ENCODE measurements at places on chromosomes 7 and 10. TPM values are rescaled to one million over a fixed set of nuclear protein-coding genes. Genes with fewer than 3 reads are reported as not detected.
A peak's percentile ranks its signal among the peaks of the same experiment; 100 is the strongest.

DNA sequence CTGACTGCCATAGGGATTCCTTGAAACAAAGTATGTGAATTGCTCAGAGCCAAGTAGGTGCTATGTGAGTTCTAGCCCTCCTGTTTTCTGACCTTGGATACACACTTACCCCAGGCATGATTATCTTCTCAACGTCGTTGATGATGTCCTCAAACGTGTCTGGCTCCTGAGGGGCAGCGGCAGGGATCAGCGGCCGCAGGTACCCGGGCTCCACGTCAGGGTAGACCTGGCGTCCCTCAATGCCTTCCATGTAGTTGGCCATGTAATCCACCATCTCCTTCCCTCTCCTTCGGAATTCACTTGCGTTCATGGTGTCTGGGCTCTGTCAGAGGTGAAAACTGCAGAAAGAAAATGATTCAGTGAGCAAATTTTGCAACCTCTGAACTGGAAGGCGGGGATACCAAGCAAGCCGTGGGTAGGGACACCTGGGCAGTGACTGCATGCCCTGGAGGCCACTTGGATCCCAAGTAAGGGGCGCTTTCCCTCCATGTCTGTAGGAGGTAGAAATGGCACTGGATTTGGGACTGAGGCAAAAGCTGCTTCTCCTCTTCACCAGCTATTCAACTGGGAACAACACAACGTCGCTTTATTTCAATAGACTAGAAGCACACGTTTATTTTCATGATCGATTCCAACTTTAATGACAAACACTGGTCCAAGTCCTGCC is 21.3 kb downstream of the DDC start:
- no peak for DNase-seq

DNA sequence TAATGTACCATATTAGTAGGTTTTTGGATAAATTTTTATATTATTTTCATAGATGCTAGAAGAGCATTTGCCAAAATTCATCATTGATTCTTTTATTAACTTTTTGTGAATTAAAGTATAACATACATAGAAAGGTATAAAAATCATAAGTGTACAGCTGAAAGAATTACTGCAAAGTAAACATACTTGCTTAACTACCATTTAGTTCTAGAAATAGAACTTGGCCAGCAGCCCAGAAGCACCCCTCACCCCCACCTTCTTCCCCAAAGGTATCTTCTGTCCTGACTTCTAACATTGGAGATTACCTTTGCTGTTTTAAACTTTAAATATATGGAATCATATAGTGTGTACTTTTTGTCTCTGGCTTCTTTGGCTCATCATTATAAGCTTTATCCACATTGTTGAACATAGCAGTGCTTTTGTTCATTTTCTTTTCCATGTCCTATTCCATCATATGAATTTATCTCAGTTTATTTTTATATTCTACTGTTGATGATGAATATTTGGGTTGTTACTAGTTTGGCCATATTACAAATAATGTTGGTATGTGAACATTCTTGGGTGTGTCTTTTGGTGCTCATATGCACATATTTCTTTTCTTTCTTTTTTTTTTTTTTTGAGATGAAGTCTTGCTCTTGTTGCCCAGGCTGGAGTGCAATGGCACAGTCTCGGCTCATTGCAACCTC is 142.8 kb downstream of the ADK start:
- no peak for DNase-seq

Gene OGA
- total RNA-seq = 85.5 TPM

DNA sequence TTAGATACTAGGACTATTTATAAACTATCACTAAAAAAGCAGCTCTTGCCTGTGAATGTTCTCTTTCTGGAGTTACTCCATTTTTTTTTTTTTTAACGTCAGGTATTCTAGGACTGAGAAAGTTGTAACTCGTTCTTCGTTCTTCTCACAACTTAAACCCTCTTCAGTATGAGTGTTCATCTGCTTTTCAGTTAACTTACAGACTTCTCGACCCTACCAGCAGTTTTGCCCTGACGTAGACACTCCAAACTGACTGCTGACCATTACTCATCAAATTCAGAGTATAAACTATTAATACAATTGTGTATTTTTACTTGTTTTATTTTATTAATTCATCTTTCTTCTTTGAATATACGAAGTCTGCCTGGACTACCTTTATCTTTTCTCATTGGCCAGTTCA is 353.1 kb downstream of the GPR37 start:
- no peak for DNase-seq

- no peak for DNase-seq
Measured at GRCh38 chr7:100914208-100914878, 18.7 kb upstream of the ACHE start.

DNA sequence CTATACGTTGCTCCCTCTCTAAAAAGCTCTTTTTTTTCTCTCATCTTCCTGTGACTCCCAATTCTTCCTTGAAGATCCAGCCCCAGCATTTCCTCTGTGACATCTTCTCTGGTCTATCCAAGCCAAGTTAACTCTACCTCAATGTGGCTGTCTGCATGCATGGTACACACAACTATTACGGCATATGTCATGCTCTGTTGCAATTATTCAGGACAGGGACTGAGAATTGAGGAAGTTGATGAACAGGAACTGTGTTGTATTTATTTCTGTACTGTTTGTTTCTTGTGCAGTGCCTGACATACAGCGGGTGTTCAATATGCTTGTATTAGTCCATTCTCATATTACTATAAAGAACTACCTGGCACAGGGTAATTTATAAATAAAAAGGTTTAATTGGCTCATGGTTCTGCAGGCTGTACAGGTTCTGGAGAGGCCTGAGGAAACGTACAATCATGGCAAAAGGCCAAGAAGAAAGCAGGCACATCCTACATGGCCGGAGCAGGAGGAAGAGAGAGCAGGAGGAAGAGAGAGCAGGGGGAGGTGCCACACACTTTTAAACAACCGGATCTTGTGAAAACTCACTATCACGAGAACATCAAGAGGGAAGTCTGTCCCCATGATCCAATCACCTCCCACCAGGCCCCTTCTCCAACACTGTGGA is 6.3 kb downstream of the TRPV5 start:
- DNase-seq = no peak

- DNase-seq = no peak
Measured at GRCh38 chr10:35339942-35340341, 3.6 kb downstream of the CCNY start.

DNA sequence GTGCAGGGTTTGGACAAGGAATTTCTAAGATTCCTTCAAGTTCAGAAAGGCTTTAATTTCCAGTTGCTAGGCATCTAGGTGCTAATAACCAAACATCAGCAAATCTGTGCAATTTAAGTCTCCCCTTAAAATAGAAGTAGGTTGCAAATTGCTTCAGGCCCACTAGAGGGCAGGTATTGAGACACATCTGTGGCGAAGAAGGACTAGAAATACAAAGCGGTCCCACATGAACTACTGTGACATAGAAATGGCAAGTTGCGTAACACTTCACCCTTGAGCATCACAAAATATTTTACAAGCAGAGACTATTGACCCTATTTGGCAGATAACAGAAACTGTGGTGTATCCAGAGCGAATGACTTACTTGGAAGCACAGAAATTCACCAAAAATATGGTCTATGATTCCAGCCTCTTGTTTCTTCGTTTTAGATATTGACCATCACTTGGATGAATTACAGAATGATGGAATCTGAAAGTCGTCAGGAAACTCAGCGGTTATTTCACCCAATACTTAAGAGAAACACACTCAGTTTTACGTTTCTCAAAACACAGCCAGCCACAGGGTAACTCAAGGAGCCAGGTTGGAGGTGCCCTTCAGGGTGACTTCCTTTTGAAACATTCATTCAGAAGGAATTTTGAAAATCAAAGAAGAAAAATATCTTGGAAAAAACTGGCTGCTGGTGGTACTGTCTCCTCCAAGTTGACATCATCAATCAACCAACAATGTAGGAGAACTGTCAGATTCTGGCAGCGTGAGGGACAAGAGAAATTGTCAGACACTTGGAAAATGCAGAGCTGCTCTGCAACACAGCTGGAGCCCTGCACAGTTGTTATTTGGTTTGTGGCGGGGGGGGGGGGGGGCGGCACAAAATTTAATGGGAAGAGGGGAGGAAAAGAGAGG is 256.3 kb upstream of the MINDY3 start:
- no peak for DNase-seq

GRCh38 chr10:76993213-76993612 is 644.4 kb downstream of the KCNMA1 start:
- no peak for DNase-seq

DNA sequence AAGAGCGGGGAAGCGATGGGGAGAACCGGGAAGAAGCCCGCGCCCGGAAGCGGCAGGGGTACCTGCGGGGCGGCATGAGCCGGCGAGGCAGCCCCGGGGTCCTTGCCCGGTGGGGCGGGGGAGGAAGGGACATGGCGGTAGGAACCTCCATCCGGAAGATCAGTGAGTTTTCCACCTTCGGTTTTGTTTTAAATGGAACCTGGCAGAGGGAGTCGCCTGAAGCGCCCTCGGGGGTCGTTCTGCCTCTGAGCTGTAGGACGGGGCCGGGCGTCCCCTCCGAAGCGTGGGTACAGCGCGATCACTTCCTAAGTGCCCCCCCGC is 471 bp downstream of the PFKP start:
- DNase-seq = no peak

- DNase-seq = peak; percentile 94
Measured at GRCh38 chr7:96321658-96322372, at the start of gene SLC25A13. Gene SLC25A13 (minus strand): TSS chr7:96322098. CDS start chr7:96321956, 142 bp downstream.

GRCh38 chr10:99984211-99985034 is 25.3 kb downstream of the DNMBP start:
- DNase-seq = no peak

Gene TRIM50
- not detected for total RNA-seq

- DNase-seq = no peak
Measured at GRCh38 chr7:80654887-80655340, 16.5 kb downstream of the CD36 start.

DNA sequence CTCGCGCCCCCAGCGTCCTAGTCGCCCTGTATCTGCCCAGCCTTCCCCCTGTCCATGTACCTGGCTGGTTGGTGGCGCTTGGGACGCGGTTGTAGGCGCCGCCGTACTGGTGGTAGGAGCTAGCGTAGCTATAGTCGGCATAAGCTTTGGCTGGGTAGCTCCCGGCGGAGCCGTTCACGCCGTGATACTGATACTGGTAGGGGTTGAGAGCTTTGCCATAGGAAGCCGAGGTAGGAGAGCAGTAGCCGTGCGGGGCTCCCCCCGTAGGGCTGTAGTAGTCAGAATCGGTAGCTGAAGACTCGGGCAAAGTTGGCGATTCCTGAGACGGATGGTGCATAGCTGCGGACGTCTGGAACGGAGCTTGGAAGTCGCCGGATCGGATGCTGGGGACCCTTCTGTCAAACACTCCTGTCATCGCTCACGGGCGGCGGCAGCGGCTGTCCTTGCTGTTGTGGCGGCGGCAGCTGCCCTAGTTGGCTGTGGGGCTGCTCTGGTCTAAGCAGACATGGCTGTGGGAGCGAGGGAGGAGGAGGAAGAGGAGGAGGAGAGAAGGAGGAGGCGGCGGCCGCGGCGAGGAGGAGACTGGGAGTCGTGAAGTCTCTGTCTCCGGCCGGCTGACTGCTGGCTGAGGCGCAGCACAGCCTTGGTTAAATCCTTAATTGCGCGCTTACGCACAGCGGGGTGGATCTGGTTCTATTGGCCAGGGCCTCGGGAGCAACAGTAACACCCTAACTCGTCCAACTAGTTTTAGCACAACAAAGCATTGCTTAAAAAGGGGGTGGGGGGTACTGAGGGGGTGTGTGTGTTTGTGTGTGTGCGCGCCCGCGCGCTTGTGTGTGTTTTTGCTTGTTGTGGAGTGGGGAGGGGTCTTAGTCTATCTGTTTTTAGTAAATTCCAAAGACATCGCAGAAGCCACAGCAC is at the start of gene DLX5:
DLX5 (minus strand) TSS at position 623 of the 921 bp plus-strand sequence; CDS start at position 415, 208 bp downstream.
- DNase-seq = no peak

DNA sequence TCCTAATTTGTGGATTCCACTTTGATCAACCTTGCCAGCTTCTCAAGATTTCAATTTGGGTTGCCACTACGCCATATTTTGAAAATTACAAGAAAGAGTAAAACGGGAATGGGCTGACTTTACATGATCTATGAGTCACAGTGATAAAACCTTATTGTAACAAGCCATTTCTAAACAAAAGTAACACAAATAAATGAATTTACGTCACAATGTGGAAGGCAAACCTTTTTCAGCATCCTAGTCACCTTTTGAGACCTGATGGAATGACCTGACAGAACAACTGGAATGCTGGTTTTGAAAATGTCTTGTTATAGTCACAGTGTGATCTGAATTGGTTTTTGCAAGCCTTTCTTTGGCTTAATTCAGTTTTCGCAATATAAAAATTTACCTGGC is 85.9 kb downstream of the CDK6 start:
- DNase-seq = no peak
